ENCODE measurements at places on chromosomes 5 and 9.

DNA sequence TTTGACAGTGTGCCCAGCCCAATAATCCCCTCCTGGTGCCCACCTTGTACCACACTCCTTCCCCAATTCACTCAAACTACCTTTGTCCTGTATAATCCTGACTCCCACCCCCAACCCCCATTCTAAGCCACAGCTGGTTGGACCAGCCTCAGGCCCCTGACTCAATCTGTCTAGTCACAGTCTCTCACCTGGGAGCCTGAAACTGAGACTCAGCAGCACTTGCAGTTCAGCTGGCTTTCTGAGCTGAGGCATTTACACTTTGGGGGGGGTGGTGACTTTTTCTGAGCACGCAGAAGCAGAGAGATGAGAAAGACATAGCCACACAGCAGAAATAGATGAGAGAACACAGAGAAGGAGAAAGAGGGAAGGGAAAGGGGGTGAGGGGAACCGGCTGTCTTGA lies 247.3 kb downstream of the MAN2A1 start:
- DNase-seq = no peak

GRCh38 chr5:60649288-60649917 lies 50.6 kb downstream of the DEPDC1B start:
- DNase-seq = no peak

DNA sequence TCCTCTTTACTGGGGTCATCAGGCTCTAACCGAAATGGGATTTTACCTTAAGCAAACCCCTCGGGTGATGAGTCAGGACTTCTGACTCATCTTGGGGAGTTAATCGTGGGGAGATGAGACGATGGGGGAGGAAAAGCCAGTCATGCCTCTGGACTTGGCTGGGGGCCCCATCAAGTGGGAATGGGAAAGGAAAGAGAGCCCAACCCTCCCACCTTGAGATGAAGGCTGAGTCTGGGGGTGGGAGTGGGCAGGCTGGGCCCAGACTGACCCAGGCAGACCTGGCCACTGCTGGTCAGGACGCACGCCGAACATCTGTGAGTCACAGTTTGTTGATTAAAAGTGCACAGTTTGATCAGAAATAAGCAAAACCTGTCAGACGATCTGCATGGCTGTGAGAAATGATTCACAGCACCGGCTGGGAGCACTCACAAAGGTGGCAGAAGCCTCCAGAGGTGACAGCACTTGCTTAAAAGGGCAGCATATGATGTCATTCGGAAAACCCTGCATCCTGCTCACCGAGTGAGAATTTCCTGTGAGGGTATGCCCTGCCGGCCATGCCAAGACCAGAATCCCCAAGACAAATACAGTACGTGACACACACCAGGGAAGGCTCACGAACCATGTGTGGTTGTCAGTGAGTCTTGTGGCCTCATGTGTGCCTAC lies 50.0 kb upstream of the SLC25A51 start:
- DNase-seq = no peak

- DNase-seq = no peak
These were observed 243.8 kb upstream of the IRX1 start for GRCh38 chr5:3351581-3352442.

DNA sequence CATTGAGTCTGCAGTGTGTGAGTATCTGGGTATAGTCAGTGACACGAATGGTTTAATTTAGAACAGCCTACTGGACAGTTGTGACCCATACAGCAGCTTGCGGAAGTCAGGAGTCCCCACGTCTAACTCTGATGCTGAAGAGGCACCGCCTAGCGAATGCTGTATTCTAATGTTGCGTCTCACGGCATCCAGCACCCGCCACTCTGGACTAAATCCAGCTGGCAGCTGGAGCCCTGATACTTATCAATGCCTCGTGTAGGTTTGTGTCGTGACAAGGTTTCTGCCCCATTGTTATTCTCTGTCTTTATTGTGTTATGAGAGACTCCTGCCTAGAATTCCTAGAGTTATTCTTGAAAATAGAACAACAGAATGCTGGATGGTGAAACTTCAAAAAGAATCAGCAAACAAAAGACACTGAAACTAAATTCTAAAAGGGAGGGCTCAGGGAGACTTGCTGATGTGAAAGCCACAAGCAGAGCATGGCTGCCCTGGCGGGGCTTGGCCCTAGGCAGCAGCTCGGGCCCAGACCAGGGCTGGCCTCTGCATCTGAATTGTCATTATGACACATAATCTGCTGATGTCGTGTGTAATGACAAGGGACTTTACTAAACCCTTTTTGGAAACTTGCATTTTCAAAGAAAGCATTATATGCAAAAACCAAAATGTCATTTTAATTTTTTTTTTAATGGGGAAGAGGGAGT lies 123.5 kb upstream of the ICE1 start:
- no peak for DNase-seq

DNA sequence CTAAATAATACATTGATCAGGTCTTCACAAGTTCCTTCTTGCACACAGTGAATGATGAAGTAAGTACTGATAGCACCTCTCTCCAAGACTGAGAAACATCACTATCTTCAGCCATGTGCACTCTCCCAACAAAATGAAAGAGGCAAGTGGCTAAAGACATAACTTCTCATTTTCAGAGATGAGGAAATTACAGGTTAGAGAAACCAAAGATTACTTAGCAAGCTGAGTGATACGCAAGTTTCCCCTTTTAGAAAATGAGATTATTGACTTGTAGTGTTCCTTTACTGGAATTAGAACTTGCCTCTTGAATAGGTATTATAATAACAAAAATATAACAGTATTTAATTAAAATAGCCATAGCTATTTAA lies 21.6 kb downstream of the CEMIP2 start:
- no peak for DNase-seq

- DNase-seq = no peak
These were observed 2.0 kb downstream of the GALNT12 start for GRCh38 chr9:98809311-98810101.

DNA sequence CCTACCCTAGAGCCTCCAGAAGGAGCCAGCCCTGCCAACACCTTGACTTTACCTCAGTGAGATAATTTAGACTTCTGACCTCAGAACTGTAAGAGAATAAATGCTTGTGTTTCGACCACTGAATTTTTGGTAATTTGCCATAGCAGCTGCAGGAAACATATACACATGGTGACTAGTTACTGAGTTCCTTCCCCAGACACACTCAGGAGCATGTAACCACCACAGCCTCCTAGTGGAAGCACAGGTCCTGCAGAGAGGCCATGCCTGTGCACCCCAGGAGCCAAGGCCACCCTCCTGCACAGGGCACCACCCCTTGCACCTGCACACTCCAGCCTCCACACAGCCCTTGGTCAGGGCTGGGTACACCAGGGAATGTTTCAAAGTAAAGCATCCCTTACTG lies 7.6 kb upstream of the CAMSAP1 start:
- DNase-seq = no peak

- no peak for DNase-seq
These were observed 1.1 kb upstream of the NTRK2 start for GRCh38 chr9:84668196-84669012.

DNA sequence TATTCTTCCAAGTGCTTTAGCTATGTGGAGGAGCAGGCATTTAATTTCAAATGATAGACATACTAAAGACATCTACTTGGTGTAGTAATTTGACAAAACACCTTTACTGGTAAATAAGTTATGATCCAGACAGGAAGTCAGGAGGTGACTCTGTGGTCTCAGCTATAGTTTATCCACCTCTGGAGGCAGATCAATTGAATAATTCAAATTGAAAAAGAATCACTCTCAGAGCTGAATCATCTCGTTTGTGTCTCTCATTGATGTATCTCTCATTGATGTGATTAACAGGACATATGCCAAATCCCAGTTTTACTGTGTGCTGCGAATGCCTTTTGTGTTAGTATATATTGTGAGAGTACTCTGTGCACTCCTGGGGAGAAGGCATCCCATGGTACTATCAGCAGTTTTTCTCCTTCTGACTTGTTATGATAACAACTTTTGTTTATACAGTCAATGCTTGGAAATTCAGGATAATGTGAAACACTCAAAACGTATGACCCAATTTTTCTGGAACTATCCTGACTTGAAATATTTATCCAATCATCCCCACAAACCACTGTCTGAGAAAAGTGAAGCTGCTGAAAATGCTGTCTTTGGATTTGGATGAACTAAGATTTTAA lies 48.5 kb upstream of the DAB2 start:
- no peak for DNase-seq

- DNase-seq = no peak
These were observed 108.4 kb downstream of the ENTREP1 start for GRCh38 chr9:69433392-69433791.

- DNase-seq = no peak
These were observed 135.2 kb upstream of the OSMR start for GRCh38 chr5:38710627-38711026.

- no peak for DNase-seq
These were observed 193.8 kb downstream of the SMARCA2 start for GRCh38 chr9:2208991-2209390.

DNA sequence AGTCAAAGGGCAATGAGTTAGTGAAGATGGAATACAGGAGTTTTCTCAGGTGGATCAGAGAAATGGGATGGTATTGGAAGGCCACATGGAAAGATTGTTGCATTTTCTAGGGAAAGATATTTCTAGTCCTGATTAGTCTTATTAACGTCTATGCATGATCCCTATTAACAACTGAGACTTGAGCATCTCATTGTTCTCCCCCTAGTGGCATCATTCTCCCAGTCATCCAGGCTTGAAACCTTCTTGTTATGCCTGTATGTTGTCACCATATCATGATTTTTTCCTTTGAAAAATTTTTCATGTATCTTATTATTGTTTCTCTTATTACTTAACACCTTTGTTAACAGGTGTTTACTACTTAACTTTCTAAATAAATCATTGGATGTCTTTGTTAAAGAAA lies 34.4 kb downstream of the KIF2A start:
- no peak for DNase-seq

DNA sequence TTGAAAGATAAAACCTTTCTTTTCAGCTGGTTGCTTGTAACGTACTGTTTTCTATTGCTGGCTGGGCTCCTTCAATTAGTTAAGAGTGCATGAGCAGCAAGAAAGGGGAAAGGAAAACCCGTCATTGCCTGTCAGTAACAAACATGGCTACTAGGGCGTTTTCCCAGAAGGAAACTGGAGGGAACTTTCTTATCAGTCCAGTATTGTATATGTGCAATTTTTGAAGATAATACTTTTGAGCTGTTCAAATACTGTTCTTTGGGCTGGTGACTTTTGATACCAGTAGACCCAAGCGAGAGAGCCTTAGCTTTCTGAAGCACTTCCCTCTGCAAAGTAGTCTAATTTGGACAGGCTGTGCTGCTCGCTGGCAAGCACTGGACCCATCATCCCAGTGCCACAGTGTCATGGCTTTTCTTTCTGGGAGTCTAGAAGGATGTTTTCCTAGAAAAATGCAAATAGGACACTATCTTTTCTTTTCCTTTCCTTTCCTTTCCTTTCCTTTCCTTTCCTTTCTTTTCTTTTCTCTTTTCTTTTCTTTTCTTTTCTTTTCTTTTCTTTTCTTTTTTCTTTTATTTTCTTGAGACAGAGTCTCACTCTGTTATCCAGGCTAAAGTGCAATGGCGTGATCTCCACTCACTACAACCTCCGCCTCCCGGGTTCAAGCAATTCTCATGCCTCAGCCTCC lies 149.9 kb upstream of the SMIM23 start:
- no peak for DNase-seq

DNA sequence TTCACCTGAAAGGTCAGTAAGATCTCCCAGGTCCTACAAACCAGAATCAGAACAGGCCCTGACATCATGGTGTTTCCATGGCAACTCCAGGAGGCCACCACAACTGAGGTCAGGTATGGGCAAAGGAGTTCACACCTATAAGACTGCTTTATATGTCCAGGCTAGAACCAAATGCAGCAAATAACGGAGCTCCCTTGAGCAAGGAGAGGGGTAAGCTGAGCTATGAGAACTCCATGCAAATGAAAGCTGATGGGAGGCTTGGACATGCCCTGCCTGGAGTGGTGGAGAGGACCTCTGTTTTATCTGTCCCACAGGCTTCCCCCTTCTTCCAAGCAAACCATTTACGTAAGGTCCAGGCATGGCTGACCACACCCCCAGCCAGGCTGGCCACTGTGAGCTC lies 207.7 kb downstream of the SPOCK1 start:
- no peak for DNase-seq

DNA sequence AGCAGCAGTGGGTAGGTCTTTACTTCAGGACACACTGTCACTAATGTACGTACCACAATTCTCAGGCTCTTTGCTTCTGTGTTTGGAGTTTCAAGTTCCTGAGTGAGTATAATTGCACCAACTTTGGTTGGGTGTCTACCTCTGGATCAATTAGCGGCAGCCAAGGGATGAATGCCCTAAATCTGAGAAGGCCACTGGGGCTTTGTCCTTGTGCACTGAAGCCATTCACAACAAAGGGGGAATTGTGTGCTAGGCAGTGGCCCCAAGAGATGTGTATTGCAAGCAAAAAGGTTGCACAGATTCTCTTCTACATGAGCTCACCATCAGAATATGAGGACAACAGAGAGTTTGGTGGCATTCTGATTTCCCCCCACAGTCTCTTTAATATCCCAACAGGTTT lies 3.9 kb upstream of the PHF24 start:
- DNase-seq = no peak

GRCh38 chr5:129935626-129936025 lies 31.4 kb downstream of the CHSY3 start:
- no peak for DNase-seq

DNA sequence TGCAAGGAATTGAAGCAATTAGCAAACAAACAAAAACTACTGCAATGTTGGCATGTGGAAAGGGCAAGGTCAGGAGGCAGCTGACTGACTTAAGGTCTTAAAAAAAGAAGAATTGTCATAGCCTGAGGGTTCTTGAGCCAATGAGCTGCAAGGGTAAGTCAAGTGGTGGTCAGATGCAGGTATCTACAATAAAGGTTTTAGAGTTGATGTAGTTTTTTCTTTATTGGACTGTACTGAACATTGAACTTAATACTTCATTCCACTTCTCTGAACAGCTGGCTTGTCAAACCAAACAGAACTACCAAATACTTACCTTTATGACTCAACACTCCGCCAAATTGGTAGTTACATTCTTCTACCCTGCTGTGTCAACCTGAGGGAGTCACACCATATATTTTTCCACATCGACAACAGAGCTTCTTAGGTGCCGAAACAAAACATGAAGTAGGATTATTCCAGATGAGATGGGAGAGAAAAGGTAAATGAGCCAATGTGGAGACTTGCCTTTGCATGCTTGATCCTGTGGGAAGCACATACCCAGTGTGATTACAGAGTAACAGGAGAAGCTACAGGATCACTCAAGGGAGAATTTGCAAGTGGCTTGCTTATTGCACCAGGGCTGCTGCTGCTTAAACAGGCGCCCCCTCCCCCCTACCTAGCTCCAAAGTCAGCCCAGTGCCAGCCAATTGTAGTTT lies 35.3 kb downstream of the EQTN start:
- DNase-seq = no peak
